ENCODE measurements at places on chromosomes 4 and X. TPM values are rescaled to one million over a fixed set of nuclear protein-coding genes. Genes with fewer than 3 reads are reported as not detected.

Gene TCEAL4
- 38.1 TPM for total RNA-seq

Gene ART3
- not detected for total RNA-seq

Gene NUDT10
- 0.96 TPM for total RNA-seq

Gene TLR3
- total RNA-seq: 7.0 TPM

Gene UGT2B10
- total RNA-seq: not detected

Gene NPNT
- total RNA-seq: not detected

Gene VEGFD
- 0.39 TPM for total RNA-seq

Gene PWWP3B
- not detected for total RNA-seq

Gene PPID
- total RNA-seq: 38.8 TPM

Gene PTTG2
- not detected for total RNA-seq

Gene TMPRSS11A
- not detected for total RNA-seq

Gene GAGE1
- 0.20 TPM for total RNA-seq

Gene ABLIM2
- under 0.01 TPM for total RNA-seq

Gene KLHL2
- total RNA-seq: 13.0 TPM

Gene SNX12
- 75.6 TPM for total RNA-seq

Gene FGF13
- total RNA-seq: 0.10 TPM

Gene RASSF6
- under 0.01 TPM for total RNA-seq

Gene AREG
- 2.4 TPM for total RNA-seq

Gene SLC6A8
- total RNA-seq: 5.2 TPM

Gene TRIML2
- total RNA-seq: not detected

Gene GAR1
- total RNA-seq: 6.7 TPM

Gene DMRTC1
- not detected for total RNA-seq
